ENCODE measurements at places on chromosomes 7 and 10. TPM values are rescaled to one million over a fixed set of nuclear protein-coding genes. Genes with fewer than 3 reads are reported as not detected.

The CLDN15 gene
- 55.2 TPM for total RNA-seq

The PDGFA gene
- total RNA-seq, result 1.1 TPM

The PROSER2 gene
- 16.2 TPM for total RNA-seq

The SFTPA1 gene
- total RNA-seq, result not detected

The ABCB1 gene
- 39.3 TPM for total RNA-seq

The ATOH7 gene
- total RNA-seq, result 0.27 TPM

The SPACDR gene
- total RNA-seq, result 0.27 TPM

The TMEM176B gene
- 5.4 TPM for total RNA-seq

The INA gene
- total RNA-seq, result not detected

The RBP4 gene
- not detected for total RNA-seq

The CADPS2 gene
- total RNA-seq, result under 0.01 TPM

The CRHR2 gene
- total RNA-seq, result not detected

The HOXA3 gene
- total RNA-seq, result 14.3 TPM

The RPEL1 gene
- 0.27 TPM for total RNA-seq

The PKD2L1 gene
- not detected for total RNA-seq

The IDI2 gene
- not detected for total RNA-seq

The TNKS2 gene
- total RNA-seq, result 20.2 TPM

The PDLIM1 gene
- total RNA-seq, result 27.5 TPM

The ACTL6B gene
- total RNA-seq, result not detected

The SFRP5 gene
- 1.9 TPM for total RNA-seq

The GIGYF1 gene
- 36.9 TPM for total RNA-seq

The GIMAP1 gene
- total RNA-seq, result 15.9 TPM

The TRIM74 gene
- total RNA-seq, result 5.9 TPM

The TSPAN33 gene
- total RNA-seq, result 41.7 TPM

The MLXIPL gene
- not detected for total RNA-seq

The WEE2 gene
- total RNA-seq, result not detected

The ATP6V0A4 gene
- not detected for total RNA-seq

The ADIRF gene
- not detected for total RNA-seq

The NYAP1 gene
- under 0.01 TPM for total RNA-seq

The EPO gene
- not detected for total RNA-seq

The SEPTIN14 gene
- not detected for total RNA-seq

The BTRC gene
- total RNA-seq, result 6.7 TPM

The ADAMTS14 gene
- total RNA-seq, result 3.0 TPM

The SYT15 gene
- total RNA-seq, result 0.27 TPM

The PDK4 gene
- 0.81 TPM for total RNA-seq

The GIMAP6 gene
- total RNA-seq, result 67.1 TPM

The NUB1 gene
- 33.1 TPM for total RNA-seq

The KLF14 gene
- total RNA-seq, result not detected

The STAMBPL1 gene
- total RNA-seq, result 39.3 TPM

The PTF1A gene
- total RNA-seq, result not detected

The MRLN gene
- total RNA-seq, result not detected

The CYP2C19 gene
- total RNA-seq, result not detected

The BICC1 gene
- 1.3 TPM for total RNA-seq

The CNNM1 gene
- 1.9 TPM for total RNA-seq

The FAM24B gene
- total RNA-seq, result 4.3 TPM

The VWDE gene
- total RNA-seq, result 7.5 TPM

The NAT16 gene
- total RNA-seq, result not detected

The MCMBP gene
- 28.5 TPM for total RNA-seq

Measured in hematopoietic multipotent progenitor cell (in vitro differentiated cells).